ENCODE measurements at places on chromosomes 5 and 9.

- no peak for DNase-seq
These were observed 15.3 kb downstream of the NCS1 start for GRCh38 chr9:130187523-130187846.

- no peak for DNase-seq
These were observed 92.3 kb downstream of the HAPLN1 start for GRCh38 chr5:83628360-83628759.

DNA sequence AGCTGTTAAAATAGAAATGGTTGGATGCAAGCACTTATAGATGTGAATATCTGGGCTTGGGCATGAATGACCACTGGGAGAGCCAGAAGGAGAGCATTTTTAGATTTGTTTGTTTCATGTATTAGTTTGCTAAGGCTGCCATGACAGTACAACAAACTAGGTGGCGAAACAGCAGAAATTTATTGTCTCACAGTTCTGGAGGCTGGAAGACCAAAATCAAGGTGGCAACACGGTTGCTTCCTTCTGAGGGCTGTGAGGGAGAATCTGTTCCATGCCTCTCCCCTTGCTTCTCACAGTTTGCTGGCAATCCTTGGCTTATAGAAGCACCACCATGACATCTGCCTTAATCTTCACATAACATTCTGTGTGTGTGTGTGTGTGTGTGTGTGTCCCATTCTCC is 20.2 kb upstream of the CDC23 start:
- no peak for DNase-seq

DNA sequence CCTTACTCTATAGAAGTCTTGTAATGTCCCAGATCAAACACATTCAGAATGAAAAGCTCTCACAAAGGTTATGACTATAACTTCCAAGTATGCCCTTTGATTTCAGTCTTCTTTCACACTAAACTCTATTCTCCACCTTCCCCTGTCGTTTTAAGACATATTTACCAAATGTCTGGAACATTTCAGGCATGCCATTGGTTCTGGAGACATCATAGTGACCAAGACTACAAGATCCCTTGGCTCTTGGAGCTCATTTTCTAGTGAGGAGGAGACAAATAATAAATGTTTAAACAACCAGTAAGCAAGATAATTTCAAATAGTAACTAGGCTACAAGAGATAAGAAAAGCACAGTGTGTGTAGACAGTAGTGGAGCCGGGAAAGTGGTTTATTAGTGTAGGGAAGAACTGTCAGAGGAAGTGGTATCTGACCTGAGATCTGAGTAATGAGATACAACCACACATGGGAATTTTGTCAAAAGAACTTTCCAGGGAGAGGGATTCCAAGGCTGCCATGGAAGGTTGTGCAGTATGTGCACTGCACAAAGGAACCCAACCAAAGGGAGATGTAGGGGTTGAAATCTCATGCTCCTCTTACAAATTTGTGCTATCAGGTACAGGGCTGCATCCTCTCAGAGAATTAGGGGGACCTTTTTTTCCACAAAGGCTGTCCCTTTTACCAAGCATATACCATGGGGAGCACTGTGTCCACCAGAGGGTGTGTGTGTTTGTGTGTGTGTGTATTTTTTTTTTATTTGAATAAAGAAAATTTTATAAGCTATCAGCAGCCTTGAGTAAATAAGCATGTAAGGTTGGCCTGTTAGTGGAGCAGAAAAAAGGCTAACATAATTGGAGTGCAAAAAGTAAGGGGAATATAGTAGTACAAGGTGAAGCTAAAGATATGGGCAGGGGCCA is 1279.1 kb upstream of the WWC1 start:
- no peak for DNase-seq

- DNase-seq, result no peak
These were observed 147.0 kb upstream of the ZNF366 start for GRCh38 chr5:72654231-72654630.

- DNase-seq, result no peak
These were observed 61.8 kb downstream of the PRKACG start for GRCh38 chr9:68951879-68952659.

GRCh38 chr5:112757468-112758208 is 20.0 kb downstream of the APC start:
- no peak for DNase-seq

DNA sequence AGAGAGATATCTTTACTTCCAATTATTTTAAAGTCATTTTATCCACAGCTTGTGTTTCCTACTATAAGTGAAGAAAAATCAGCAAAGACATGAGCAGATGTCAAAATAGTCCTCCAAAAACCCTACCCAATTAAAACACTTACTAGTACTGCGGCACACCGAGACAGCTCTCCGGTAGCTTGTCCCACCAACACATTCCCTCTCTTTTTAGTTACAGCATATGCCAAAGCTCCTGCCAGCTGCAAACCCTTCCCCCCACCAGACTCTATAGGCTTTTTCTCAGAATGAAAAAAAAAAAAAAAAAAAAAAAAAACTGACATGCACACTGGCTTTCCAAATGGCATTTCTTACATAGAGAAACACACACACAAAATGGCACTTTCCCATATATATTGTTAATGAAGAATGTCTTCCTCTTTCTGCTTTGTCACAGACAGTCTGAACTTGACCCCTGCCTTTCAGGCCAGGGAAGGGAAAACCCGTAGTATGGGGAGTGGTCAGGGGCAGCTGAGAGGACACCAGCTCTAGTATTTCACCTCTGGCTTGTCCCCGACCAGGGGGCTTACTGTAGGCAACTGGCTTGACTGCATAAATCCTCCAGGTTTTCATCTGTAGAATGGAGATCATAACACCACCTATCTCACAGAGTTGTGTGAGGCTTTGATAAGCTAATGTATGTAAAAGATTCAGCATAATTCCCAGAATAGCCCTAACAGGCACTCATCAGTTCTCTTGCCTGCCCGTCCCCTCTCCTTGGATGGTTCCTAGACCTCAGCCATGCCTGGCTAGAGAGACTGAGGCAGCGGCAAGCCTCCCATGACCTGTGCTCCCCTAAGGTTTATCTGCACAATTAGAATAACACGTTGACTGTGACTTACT is 233.6 kb downstream of the CRB2 start:
- DNase-seq, result no peak

DNA sequence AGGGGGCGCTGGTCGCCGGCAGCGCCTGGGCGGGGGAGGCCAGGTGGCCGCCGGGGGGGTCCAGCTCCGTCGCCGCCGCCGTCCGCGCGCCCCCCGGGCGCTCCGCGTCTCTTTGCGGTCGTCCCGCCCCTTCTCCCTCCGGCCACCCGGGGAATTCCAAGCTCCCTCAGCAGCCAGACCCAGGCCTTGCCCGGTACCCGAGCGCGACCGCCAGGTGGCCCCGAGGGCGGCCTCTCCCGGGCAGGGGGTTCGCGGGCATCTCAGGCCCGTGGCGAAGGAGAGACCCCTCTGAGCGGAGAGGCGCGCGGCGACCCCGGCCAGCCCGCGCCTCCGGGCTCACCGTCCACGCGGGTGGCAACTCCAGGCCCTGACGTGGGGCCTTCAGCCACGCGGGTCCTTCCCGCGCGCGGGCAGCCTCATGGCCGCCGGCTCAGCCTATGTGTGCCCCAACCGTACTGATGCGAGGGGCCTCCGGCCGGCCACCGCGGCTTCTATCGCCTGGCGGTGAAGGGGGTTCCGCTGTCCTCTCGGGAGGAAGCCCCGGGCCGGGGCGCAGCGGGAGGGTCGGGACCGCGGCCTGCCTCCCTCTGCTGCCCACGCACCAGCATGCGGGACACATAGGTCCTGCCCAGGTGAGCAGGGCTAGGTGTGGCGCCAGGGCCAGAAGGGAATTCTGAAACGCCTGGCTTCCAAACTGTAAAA is 529 bp upstream of the NRARP start:
- no peak for DNase-seq

All from omental fat pad (tissue), 4 donors.